Activated naive CD4-positive, alpha-beta T cell treated with anti-CD3 and anti-CD28 coated beads, Interleukin-2, amount 50 U/mL, for 72 hours (primary cell): ENCODE measurements at places on chromosomes 2 and 18. TPM values are rescaled to one million over a fixed set of nuclear protein-coding genes. Genes with fewer than 3 reads are reported as not detected.

- no peak for DNase-seq
These were observed at the start of gene AMER3 for GRCh38 chr2:130755256-130756052. AMER3 (plus strand) TSS chr2:130755540; CDS start chr2:130762073, 6,533 bp downstream.

The TCF4 gene
- total RNA-seq: 0.46 TPM

DNA sequence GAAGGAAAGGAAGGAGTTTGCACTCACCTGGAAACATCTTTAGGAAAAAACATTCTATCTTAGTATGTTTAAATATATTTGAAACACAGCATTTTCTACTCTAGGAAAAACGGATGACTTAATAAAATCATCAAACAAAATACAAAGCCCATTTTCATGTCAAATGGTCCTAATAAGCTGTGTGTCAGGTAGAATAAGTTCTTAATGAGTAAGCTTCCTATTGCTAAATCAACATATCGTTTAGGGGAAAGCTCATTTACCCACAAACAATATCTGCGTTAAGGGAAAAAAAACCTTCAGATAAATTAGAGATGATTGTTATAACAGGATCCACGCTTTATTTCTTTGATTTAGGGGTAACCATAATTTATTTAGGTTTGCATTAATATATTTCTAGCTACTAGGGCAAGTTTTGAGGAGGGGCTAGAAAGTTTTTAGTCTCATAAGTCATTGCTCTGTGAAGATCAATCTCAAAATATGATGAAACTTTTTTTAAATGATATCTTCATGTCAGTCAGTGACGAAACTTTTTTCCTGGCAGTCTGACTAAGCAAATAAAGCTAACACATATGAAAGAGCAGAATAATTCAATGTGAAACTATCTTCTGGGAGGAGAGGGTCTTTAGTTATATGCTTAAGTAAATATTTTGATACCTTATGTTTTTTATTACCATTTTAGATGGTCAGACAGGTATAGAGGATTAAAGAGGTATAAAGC lies 147.1 kb downstream of the WDSUB1 start:
- DNase-seq: no peak

DNA sequence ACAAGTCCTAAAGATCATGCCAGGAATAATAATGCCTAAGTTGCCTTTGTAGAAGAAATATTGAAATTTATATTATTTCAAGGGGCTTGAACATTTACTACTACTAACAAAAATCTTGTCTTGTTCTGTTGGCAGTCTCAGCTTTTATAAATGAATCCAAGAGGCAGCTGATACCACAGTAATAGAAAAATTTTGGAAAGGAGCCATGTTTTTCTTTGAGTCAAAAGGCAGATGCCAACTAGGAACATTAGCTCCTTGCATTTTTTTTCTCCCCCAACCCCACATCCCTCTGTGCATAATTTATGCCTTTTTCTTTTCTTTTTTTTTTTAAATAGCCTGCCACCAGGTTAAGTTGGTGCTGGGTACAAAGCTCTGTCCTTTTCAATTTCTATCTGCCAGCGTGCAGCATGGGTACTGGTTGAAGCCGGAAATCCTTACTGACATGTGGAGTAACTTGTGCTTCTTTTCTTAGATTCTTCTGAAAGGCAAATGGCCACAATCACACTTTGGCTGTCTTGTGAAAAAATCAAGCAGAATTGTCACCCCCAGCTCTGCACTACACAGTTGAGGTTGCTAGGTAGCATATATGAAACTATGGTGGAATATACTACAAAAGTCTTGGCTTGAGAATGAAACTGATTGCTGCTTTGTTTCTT lies 98.8 kb downstream of the RHBDD1 start:
- no peak for DNase-seq

The REEP1 gene
- 0.59 TPM for total RNA-seq
